Keratinocyte (primary cell): ENCODE measurements at places on chromosomes 12 and 14.
A peak's percentile ranks its signal among the peaks of the same experiment; 100 is the strongest.

DNA sequence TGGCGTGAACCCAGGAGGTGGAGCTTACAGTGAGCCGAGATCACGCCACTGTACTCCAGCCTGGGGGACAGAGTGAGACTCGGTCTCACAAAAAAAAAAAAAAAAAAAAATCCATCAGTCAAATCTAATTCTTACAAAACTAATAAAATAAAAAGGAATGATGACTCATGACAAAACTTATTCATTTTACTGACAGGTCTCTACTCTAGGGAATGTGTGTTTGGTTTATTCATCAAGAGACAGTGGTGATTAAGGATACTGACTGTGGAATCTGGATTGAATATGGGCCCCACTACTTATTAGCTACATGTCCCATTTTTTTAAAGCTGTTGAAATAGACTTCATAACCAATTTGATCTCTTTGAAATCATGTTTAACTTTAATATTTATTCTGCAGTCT is 29.3 kb upstream of the GAS2L3 start:
- no peaks in the 10 kb centered on the region for H3K4me1 ChIP-seq
- no peaks in the 10 kb centered on the region for H3K36me3 ChIP-seq
- no peak overlapping the region for H3K27ac ChIP-seq
- no peak overlapping the region for H3K4me3 ChIP-seq

- H3K36me3 ChIP-seq = no peaks in the 10 kb centered on the region
- H3K4me1 ChIP-seq = no peaks in the 10 kb centered on the region
- no peak overlapping the region for H3K4me3 ChIP-seq
- H3K27ac ChIP-seq = no peak overlapping the region
- H3K27me3 ChIP-seq = no peaks in the 10 kb centered on the region
- no peak for DNase-seq
Observed at GRCh38 chr12:40762072-40762471, 69.8 kb downstream of the CNTN1 start.

- H3K4me3 ChIP-seq = peak overlapping the region; percentile 19
- H3K27me3 ChIP-seq = no peaks in the 10 kb centered on the region
- H3K36me3 ChIP-seq = no peaks in the 10 kb centered on the region
- H3K4me1 ChIP-seq = no peaks in the 10 kb centered on the region
- DNase-seq = peak; percentile 2
Observed at GRCh38 chr12:115916910-115917668, 360.4 kb downstream of the MED13L start.

DNA sequence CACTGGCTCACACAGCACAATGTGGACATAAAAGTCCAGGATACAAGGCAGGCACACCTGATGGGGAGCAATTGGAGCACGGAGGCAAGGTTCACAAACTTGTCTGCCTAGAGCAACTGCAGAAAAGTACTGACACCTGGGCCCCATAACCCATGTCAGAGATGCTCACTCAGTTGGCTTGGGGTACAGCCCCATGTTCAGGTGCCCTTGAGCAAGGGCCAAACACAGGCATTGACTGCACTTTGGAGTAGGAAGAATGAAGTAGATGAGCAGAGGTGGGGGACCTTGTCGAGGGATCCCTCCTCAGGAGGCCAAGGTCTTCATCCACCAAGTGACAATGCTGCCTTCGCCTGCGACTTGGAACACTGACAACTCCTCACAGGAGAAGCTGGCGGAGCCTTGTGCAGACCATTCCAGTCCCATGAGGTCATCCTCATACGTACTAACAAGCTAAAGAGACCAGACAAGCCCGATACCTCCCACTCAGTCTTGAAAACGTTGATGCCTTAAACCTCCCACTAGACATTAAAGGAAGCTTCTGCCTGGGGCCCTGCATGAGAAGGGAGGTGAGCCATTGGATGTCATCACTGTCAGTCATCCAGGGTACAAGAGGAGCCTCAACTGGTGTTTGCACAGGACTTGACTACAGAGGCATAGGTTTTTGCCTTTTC is 42.5 kb upstream of the C14orf180 start:
- H3K4me1 ChIP-seq = peaks cover 9% of the 10 kb centered on the region
- no peaks in the 10 kb centered on the region for H3K36me3 ChIP-seq
- DNase-seq = peak; percentile 79
- H3K27ac ChIP-seq = no peak overlapping the region
- H3K4me3 ChIP-seq = no peak overlapping the region
- H3K27me3 ChIP-seq = no peaks in the 10 kb centered on the region

DNA sequence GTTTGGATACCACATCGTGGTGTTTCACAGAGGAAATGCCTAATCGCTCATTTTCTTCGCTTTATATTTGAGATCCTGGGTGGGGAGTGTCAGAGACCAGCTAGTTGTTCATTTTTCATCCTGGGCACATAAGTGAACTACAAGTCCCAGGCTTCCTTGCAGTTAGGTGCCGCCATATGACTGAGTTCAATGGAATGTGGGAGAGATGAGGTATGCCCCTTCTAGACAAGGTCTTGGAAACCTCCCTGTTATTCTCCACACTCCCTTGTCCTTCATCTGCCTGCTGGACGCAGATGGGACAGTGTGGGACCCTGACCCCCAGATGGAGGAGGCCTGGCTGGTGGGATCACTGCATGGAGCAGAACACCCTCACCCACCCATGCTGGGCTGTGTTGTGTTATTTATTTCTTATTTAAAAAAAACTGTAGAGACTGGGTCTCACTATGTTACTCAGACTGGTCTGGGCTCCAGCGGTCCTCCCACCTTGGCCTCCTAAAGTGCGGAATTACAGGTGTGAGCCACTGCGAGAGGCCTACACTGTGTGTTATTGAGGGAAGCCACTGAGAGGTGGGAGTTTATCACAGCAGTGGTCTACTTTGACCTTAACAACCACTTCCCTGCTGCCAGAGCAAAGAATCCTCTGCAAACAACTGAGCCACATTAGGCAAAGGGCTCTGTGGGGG is 42.9 kb upstream of the VRK1 start:
- DNase-seq = peak; percentile 13
- H3K36me3 ChIP-seq = no peaks in the 10 kb centered on the region

DNA sequence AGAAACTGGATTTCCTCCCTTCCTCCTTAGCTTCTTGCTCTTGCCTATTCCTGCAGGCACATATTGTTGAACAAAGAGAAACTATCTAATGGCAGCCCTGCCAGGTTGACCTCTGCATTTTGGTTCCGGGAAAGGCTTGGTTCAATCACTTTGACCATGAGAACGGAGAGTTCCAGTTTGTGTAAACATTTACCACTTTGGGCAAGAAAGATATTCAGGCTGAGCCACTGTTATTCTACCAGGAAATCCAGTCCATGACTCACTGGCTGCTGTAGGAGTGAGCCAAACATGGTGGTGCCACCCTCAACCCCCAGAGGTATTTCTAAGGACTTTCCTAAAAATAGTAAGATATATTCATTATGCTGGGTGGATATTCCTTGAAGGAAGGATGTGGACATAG is 242.2 kb upstream of the OR4E1 start:
- DNase-seq = no peak
- no peaks in the 10 kb centered on the region for H3K4me1 ChIP-seq
- H3K36me3 ChIP-seq = no peaks in the 10 kb centered on the region

- H3K36me3 ChIP-seq = peaks cover 19% of the 10 kb centered on the region
- no peaks in the 10 kb centered on the region for H3K27me3 ChIP-seq
- no peak overlapping the region for H3K4me3 ChIP-seq
- DNase-seq = no peak
- no peak overlapping the region for H3K27ac ChIP-seq
- no peaks in the 10 kb centered on the region for H3K4me1 ChIP-seq
Observed at GRCh38 chr12:53538209-53538689, 31.0 kb upstream of the NPFF start.

DNA sequence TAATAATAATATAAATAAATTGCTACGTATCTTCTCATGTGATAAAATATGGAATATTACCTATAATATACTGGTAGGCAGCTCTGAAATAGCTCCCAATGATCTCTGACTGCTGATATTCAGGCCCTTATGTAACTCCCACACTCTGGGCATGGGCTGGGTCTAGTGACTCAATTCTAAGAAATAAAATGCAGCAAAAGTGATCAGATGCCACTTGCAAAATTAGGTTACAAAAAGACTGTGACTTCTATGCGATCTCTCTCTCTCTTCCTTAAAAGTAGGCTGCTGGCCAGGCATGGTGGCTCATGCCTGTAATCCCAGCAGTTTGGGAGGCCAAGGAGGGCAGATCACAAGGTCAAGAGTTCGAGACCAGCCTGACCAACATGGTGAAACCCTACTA is 10.3 kb upstream of the CACNB3 start:
- no peak overlapping the region for H3K27ac ChIP-seq
- no peak for DNase-seq
- no peaks in the 10 kb centered on the region for H3K4me1 ChIP-seq
- H3K4me3 ChIP-seq = no peak overlapping the region

GRCh38 chr12:106321139-106321850 is 18.8 kb downstream of the TCP11L2 start:
- no peak overlapping the region for H3K4me3 ChIP-seq
- H3K4me1 ChIP-seq = peaks cover 7% of the 10 kb centered on the region
- H3K27me3 ChIP-seq = no peaks in the 10 kb centered on the region

DNA sequence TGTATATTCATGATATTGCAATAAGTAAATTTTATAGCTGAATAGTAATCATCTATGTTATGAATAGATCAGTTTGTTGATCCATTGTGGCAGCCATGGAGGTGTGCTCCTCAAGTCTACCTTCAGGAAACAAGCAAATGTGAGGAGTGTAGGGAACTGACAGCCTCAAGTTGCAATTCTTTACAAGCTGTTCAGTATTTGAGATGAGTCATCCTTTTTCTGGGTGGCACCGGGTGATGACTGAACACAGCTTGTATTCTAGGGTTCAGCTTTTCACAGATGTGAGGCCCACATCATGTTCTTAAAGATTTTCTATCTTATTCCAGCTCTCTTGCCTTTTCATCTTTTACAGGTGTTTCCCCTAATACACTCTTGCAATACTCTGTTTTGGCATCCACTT is 452.4 kb downstream of the KCNH5 start:
- no peak overlapping the region for H3K27ac ChIP-seq
- H3K4me1 ChIP-seq = no peaks in the 10 kb centered on the region
- no peaks in the 10 kb centered on the region for H3K36me3 ChIP-seq
- DNase-seq = no peak
- no peak overlapping the region for H3K4me3 ChIP-seq
- H3K27me3 ChIP-seq = no peaks in the 10 kb centered on the region

- no peak for DNase-seq
- no peak overlapping the region for H3K4me3 ChIP-seq
- no peaks in the 10 kb centered on the region for H3K27me3 ChIP-seq
- H3K27ac ChIP-seq = no peak overlapping the region
- peaks cover 11% of the 10 kb centered on the region for H3K4me1 ChIP-seq
Observed at GRCh38 chr14:100303925-100304324, 2.3 kb downstream of the SLC25A29 start.

DNA sequence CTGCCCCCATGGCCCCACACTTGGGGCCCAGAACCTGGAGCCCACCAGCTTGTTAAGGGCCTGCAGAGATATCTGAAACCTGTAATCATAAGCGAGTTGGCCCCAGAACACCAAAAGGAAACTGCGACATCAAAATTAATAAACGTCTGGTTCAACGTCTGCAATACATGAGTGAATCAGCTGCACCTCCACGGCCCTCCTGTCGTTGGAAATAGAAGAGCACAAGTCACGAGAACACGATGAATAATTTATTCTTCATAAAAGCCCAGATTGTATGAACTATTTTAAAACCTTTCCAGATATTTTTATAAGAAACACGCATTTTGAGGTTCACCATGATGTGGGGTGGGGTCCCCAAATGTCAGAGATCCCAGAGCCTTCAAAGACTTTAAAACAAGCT is 9.7 kb upstream of the CMKLR1 start:
- H3K27me3 ChIP-seq = no peaks in the 10 kb centered on the region
- H3K36me3 ChIP-seq = no peaks in the 10 kb centered on the region
- H3K4me3 ChIP-seq = no peak overlapping the region
- H3K4me1 ChIP-seq = no peaks in the 10 kb centered on the region
- no peak for DNase-seq

GRCh38 chr14:55518391-55518790 is 61.6 kb upstream of the KTN1 start:
- H3K27ac ChIP-seq = no peak overlapping the region
- no peak overlapping the region for H3K4me3 ChIP-seq
- H3K36me3 ChIP-seq = no peaks in the 10 kb centered on the region

- no peak for DNase-seq
- H3K36me3 ChIP-seq = no peaks in the 10 kb centered on the region
- H3K4me1 ChIP-seq = no peaks in the 10 kb centered on the region
- H3K27me3 ChIP-seq = no peaks in the 10 kb centered on the region
- H3K4me3 ChIP-seq = no peak overlapping the region
- H3K27ac ChIP-seq = no peak overlapping the region
Observed at GRCh38 chr12:14545144-14546124, 22.2 kb downstream of the PLBD1 start.

- no peaks in the 10 kb centered on the region for H3K27me3 ChIP-seq
- peaks cover 15% of the 10 kb centered on the region for H3K4me1 ChIP-seq
- H3K36me3 ChIP-seq = no peaks in the 10 kb centered on the region
Observed at GRCh38 chr12:101876861-101877805, at the start of gene DRAM1. DRAM1 (plus strand) TSS chr12:101877580; CDS start chr12:101877790, 210 bp downstream.

GRCh38 chr14:41606532-41607303 is at the start of gene LRFN5:
LRFN5 (plus strand) TSS chr14:41606876.
- no peak for DNase-seq
- H3K36me3 ChIP-seq = no peaks in the 10 kb centered on the region
- peak within 1 kb of the TSS; percentile 18 for H3K4me3 ChIP-seq
- H3K4me1 ChIP-seq = peaks cover 2% of the 10 kb centered on the region
- peaks cover 65% of the 10 kb centered on the region for H3K27me3 ChIP-seq
- no peak within 1 kb of the TSS for H3K27ac ChIP-seq

GRCh38 chr12:127192391-127192790 is 1074.6 kb upstream of the TMEM132C start:
- H3K27me3 ChIP-seq = no peaks in the 10 kb centered on the region
- peaks cover 10% of the 10 kb centered on the region for H3K4me1 ChIP-seq
- no peak overlapping the region for H3K4me3 ChIP-seq
- no peaks in the 10 kb centered on the region for H3K36me3 ChIP-seq
- no peak overlapping the region for H3K27ac ChIP-seq
- DNase-seq = no peak

DNA sequence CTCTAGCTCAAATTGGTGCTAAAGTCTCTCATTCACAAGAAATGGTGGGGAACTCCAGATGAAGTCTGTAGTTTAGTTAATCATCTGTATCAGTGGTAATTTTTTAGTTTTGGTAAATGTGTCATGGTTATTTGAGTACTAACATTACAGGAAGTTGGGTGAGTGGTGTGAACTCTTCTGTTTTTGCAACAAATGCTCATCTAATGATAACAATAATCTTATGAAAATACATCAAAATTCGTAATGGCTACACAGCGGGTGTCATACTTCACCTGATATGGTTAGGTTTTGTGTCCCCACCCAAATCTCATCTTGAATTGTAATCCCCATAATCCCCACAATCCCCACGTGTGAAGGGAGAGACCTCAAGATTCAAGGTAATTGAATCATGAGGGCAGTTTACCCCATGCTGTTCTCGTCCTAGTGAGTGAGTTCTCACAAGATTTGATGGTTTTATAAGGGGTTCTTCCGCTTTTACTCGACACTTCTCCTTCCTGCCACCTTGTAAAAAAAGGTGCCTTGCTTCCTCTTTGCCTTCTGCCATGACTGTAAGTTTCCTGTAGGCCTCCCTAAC is 209.3 kb upstream of the FOXN3 start:
- H3K27me3 ChIP-seq = no peaks in the 10 kb centered on the region
- no peak overlapping the region for H3K27ac ChIP-seq
- DNase-seq = no peak
- H3K36me3 ChIP-seq = no peaks in the 10 kb centered on the region
